Stimulated activated CD4-positive, alpha-beta T cell treated with anti-CD3 and anti-CD28 coated beads, Interleukin-15, amount 100 ng/mL, for 1 hour (primary cell): ENCODE measurements at places on chromosomes 1 and 21.

GRCh38 chr1:61279570-61279969 is 197.2 kb downstream of the NFIA start:
- no peak for DNase-seq

GRCh38 chr1:61042466-61043009 is 39.8 kb upstream of the NFIA start:
- no peak for DNase-seq

GRCh38 chr1:108831225-108831624 is 25.7 kb downstream of the AKNAD1 start:
- DNase-seq, result no peak

GRCh38 chr1:100392756-100393155 is 40.5 kb downstream of the CDC14A start:
- DNase-seq, result no peak

DNA sequence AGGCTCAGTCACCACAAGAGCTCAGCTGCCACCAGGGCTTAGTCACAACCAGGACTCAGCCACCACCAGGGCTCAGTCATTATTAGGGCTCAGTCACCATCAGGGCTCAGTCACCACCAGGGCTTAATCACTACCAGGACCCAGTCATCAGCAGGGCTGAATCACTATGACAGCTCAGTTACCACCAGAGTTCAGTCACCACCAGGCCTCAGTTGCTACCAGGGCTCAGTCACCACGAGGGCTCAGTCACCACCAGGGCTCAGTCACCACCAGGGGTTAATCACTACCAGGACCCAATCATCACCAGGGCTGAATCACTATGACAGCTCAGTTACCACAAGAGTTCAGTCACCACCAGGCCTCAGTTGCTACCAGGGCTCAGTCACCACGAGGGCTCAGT is 196.2 kb downstream of the NPHP4 start:
- no peak for DNase-seq

DNA sequence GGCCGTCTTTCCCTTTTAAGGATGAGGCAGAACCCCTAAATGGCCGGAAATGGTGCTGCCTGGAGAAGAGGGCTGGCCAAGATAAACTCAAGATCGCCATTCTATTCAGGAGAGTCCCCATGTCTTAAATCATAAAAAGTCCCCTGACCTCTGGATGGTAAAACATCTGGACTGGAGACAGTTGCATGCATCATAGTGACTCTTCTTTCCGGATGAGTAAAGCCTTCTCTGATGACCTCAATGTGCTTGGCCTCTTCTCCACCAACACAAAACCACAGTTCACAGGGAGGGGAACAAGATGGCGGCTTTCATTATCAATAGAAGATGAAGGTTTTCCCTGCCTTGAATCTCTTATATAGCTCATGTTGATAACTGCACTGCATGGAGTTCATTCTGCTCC is 27.5 kb upstream of the H6PD start:
- no peak for DNase-seq

DNA sequence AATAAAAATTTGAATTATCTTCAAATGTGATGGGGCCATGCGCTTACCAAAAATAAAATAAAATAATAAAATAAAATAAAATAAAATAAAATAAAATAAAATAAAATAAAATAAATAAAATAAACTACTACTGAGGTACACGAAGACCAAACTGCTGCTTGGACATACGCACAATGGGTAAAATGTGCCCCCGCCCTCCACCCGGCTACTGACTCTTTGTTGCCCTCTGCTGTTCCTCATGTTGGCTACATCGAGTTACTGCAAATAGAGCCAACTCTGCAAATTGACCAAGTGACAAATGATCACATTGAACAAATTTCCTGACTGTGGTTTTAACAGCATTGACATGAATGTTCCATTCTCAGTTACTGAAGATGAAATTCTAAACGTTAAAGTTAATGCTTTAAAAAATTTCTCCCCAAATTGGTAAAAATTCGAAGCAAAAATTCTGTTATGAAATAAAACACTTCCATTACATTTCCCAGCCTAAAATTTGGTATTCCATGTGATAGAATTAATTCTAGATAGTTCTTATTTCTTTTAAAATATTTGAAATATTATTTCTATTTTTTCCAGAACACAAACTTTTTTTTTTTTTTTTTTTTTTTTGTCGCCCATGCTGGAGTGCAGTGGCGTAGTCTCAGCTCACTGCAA is 18.8 kb upstream of the MAP1LC3C start:
- DNase-seq, result no peak

- no peak for DNase-seq
Measured at GRCh38 chr1:225408249-225408648, 19.6 kb downstream of the LBR start.

GRCh38 chr1:245791410-245792312 is 636.9 kb downstream of the KIF26B start:
- DNase-seq, result no peak

GRCh38 chr1:38344716-38345115 is 298.1 kb upstream of the POU3F1 start:
- no peak for DNase-seq

DNA sequence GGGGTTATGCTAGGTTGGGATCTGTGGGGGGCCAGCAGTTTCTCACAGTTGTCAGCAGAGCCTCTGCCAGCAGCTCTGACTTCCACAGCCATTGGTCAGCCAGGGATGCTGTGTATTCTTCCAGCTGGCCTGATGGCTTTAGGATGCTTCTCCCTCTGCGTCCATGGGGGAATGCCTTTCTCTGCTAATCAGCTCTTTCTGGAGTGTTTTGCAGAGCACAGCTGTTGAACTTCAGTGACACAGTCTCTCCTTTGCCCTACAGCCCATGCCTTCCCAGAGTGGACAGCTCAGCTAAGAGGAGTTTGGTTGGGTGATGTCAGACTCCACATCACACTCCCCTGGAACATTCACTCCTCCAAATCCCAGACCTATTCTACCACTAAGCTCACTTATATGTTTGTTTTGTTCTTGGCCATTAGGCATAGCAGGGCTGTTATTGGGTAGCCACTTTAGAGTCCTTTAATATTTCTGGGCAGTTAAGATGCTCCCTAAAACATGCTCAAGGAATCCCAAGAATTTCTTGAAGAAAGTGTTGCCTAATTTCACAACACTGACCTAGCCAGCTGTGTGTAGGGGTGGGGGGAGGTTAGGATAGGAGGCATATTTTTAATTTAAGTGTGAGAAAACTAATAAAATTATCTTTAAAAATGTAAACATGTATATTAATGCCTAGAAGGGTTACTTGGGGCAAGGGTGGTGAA is 75.3 kb upstream of the KIAA0040 start:
- no peak for DNase-seq

DNA sequence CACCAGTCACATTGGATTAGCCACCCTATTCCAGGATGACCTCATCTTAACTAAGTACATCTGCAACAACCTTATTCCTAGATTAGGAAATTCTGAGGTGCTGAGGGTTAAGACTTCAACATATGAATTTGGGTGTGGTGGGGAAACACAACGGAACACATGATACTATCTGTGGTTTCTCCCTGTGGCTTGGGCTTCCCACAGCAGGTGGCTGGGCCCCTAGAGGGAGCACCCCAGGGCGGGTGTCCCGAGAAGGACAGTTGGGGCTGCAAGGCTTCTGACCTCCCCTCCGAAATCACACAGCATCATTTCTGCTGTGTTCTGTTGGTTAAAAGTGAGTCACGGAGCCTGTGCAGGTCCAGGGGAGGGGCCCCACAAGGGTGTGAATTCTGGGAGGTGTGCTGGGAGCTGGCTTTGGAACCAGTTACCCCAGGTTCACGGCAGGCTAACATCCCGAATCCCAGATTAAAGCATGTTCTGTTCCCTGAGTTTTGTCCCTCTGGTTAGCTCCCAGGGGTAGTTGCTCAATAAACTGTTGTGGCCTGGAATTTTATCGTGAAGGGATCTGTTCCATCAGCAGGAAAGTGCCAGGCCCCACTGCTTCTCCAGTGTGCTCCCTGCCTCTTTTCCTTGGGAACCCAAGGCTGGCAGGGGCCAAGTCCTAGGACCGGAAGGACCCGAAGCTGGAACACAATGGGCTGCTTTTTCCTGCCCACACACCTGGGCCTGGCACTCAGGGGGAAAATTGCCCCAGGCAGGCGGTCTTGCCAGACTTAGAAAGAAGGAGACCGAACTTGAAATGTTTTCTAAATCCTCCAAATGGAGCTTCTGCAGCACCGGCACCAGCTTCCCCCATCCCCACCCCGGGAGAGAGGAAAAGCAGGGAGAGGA is 154.0 kb upstream of the WNT4 start:
- DNase-seq, result no peak

DNA sequence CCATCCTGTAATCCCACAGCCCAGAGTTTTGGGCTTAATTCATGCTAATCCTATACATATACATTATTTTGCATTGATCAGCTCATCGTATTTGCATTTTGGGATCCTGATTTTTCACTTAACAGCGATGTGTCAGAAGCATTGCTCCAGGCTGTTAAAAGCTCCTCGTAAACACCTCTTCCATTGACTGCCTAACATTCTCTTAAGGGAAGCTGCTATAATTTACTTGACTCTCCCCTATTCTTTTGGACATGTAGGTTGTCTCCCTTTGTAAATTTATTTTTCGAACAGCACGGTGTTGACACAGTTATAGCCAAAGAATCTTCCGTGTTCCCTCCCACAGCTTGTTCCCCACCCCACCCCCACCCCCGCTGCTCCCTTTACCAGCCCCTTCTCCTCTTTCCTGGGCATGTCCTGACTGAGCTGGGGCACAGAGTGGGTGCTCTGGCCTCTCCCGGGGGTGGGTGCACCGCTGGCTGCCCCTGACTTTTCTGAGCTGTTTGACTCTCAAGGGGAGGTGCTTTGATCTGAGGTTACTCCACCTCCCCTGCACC is 22.8 kb downstream of the LDLRAP1 start:
- no peak for DNase-seq

DNA sequence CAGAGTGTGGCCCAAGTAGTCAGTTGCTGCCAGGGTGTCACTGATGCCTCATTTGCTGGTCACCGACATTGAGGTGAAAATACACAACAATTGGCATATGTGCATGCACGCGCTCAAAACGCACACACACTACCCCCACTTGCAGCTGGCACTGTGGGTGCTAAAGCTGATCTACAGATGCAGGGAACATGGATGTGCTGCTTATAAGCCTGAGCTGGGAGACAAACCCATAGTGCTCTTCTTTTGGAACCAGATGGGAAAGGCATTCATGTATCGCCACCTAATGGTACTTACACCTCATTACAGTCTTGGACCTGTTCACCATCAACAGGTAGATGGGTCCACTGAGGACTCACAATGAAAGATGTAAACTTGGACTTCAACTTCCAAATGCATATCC is 70.3 kb upstream of the CAMK1G start:
- no peak for DNase-seq

DNA sequence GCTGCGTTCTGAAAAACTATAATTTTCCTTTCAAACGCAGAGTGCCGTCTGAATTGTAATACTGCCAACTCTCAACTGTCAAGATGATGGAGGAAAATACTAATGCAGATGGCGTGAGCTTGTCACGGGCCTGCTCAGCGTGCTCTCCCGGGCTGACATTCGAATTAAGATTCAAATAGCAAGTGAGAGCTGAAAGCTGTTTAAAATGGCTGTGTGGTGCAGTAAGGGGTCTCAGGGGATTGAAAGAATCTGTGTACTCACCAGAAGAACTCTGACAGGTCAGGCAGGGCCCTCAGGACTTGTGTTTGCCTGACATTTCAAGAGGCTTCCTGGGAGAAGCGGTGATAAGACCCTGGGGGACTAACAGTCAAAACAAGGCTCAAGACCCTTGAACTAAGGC is 33.1 kb downstream of the ZMYND12 start:
- no peak for DNase-seq

DNA sequence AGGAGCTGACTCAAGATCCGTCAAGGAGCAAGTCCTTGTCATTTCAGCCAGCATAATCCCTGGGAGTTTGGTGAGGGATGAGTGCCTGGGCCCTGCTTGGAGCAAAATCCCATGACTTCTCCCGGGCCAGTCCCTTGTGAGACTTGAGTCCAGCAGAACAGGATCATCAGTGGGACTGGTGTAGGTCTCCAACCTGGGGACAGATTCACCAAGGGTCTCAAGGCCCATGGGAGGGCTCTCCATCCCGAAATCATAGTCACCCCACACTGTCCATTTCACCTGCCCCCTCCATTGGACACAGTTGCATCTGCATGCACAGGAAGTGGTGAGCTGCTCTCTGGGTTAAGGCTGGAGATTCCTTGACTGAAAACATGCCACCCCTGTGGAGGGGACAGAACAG is 178.2 kb downstream of the FOXD2 start:
- no peak for DNase-seq

GRCh38 chr1:1535201-1536018 is 5.0 kb downstream of the TMEM240 start:
- DNase-seq, result no peak

DNA sequence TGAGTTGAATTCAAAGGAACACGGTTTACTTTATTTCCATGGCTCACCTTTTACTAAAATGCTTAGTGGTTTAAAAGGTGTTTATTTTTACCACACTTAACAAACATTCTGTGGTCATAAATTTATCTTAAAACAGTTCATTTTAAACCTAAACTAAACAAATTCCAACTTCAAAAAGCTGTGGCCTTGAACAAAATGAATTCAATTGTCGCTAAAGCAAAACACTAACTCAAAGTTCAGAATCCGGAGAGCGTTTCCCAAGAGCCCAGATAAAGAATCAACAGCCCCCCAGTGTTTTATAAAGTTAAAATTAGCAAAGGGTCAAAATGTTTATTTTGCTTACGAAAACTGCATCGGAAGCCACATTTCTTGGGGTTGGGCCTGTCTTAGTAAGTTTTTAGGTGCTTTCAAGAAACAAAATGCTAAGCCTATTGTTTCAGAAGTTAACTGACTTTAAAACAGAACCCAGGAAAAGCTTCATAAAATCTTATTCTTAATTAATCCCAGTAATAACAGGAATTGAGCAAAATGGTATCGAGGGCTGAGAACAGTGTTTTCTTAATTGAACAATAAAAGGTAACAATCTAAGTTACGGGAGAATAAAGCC is 1.3 kb downstream of the PUM1 start:
- no peak for DNase-seq

- DNase-seq, result no peak
Measured at GRCh38 chr1:172531412-172532182, 1.4 kb upstream of the SUCO start.

DNA sequence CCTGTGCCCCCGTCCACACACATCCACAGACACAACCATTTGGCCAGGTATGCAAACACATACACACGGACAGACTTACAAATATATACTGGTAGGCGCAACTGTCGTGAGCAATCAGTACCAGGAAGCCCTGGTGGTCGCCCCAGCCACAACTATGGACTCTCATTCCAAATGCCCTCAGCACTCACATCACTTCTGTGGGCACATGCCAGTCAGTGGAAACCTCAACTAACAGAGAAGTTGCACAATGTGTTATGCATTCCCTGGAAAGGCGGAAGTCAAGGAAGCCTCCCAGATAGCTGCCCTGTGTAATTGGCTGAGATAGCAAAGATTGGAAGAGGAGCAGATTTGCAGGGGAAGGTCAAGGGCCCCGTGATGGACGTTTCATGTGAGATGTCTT is 1.4 kb upstream of the HEYL start:
- DNase-seq, result no peak

DNA sequence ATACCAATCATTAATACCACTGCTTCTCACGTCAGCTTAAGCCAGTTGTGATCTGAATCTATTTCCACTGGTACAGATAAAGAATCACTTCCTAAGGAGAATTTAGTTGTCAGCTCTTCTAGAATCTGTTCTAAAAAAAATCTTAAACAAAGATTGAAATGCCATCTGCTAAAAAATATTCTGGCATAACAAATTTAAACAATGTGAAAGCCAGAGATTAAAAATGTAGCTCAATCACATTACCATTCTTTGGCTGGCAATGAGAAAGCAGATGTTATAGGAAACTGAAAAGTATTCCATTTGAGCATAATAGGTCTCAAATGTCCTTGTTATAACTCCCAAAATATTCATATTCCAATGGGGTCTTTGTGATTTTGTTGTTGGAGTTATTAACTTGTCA is 21.7 kb upstream of the LRRC8B start:
- DNase-seq, result no peak
